ENCODE measurements at places on chromosomes 4 and X.

DNA sequence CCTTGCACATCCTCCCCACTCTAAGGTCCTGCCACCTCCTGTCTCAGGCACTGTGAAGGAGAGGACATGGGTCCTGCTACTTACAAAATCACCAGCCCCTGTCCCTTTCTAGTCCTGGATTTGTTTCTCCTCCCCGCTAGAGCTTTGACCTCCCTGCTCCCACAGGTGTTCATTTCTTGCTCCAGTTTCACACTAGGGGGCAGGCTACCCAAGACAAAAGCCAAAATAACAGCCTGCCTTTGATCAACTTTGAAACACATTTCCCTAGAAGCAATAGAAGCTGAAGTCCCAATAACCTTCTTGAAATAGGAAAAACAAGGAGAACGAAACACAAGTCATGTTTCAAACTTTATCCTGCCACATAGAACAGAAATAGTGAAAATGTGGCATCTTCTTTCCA lies 164.4 kb downstream of the QDPR start:
- DNase-seq = no peak

DNA sequence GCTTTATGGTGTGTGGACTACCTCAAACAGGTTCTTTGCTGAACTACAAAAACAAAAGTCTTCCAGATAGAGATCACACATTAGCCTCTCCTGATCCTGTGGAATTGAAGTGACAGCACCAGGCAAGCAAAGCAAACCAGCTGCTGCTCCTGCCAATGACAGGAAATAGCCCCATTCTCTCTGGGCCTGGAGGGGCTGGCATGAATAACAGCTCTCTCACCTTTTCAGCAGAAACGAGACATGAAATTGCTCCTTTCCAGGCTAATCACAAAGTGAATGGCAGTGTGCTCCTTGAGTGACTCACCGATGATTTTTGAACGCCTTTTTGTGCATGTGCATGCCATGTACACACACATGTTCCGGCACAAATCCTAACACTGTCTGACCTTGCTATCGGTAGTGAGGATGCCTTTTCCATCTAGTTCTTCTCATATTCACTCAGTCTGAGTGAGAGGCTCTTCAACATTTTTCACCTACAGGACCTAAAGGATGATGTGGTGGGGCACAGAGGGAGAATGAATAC lies 24.4 kb downstream of the MFAP3L start:
- no peak for DNase-seq

- DNase-seq = no peak
Observed at GRCh38 chr4:13539047-13539618, 5.2 kb downstream of the NKX3-2 start.

GRCh38 chrX:130714665-130715064 lies 188.3 kb downstream of the ENOX2 start:
- no peak for DNase-seq

GRCh38 chr4:127558489-127559407 lies 74.0 kb upstream of the INTU start:
- DNase-seq = no peak

DNA sequence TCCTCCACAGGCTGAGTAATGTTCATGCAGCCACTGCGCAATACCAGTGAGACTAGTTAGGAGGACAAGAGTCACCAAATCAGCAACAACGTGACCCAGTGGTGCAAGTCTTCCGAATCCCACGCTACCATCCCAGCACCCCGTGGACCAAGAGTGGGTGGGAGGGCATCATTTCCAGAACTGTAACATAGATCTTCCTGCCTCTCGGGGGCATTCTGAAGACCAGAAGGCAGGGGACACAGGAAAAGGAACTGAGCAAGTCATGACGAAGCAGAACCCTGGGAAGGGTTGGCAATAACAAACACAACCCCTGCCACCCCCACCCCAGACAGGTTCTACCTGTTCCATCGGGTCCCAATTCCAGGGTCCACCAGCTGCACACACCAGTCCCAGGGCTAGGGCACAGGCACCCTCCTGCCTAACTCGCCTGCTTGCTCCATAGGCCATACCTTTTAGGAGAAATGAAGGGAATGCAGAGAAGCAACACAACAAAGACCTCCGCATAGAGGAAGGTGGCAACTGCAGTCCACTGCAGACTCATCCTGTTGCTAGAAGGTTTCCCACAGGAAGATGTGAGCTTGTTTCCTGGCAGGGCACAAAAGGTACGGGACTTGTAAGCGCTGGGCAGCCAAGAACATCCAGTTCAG lies 1.4 kb downstream of the BCAP31 start:
- DNase-seq = no peak

DNA sequence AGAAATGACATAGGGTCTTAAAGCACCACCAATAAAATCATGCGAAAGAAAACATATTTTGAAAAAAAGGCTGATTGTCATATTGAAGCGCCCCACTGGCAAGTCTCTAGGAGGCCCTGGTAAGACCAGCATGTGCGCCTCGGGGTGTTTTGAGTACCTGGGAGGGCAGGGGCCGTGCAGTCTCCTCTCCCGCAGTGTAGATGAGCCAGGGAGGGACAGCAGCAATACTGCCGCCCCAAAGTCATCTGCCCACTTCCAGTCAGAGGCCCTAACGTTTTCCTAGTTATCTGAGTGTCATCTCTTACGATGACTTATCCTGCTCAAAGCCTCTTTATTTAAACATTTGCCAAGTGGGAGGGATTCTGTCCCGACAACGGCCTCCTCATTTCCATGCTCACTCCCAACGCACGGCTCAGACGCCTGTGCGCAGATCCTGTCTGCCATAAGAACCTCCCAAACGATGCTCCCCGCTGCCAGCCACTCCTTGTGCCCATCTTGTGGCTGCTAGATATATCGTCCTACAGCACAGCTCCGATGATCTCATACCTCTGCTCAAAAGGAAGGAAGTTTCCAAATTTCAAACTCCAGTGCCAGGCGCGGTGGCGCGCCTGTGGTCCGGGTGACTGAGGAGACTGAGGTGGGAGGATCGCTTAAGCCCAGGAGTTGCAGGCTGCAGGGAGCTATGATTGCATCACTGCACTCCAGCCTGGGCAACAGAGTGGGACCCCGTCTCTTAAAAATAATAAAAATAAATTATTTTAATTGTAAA lies 17.2 kb upstream of the SCRG1 start:
- DNase-seq = no peak

- no peak for DNase-seq
Observed at GRCh38 chrX:115642311-115642710, 81.3 kb downstream of the PLS3 start.

DNA sequence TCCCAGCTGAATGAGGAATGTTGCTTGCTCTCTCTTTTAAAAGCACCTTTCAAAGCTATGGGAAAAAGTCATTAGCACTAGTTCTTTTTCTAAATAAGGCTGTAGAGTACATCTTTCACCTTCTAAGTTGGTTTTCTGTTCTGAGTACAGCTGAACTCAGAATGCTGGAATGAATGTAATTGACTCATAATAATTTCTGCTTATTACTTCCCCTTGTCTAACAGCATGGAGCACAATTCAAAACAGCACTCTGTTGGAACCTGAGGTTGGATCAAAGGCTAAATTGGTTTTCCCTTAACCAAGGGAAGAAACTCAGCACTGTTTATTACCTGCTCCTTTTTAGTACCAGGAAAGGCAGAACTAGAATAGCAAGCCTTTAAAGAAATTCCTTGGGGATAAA lies 33.5 kb upstream of the CYP2U1 start:
- no peak for DNase-seq

DNA sequence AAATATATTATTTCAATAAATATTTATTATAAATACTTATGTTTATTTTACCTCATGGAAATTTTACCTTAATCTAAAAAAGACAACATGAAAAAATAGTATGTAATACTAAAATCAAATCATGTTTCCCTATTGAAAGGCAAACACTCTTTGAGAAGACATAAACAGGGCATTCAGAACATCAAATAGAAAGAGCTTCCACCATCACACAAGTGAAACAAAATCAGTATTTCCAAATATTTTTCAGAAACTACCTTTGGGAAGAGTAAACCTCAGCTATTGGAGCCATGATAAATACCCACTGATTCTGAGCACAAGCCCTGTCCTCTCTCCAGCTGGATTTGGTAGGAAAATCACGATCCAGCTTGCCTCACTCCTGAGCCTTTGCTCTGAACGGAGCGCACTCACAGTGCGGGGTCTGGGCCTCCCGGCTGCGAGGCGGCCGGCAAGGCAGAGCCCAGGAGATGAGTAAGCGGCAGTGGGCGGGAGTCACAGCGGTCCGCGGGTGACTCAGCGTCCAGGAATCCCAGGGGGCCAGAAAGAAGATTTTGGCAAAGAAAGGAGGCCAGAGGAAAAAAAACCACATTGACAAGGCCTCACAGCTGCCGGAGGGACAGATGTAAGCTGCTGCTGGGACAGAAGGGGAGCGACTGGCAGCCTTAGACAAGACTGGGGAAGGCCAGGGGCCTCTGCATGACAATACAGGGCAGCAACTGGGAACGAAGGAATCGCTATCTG lies 14.7 kb upstream of the ANXA5 start:
- DNase-seq = peak; percentile 90

GRCh38 chr4:156779774-156780173 lies 191.8 kb downstream of the PDGFC start:
- peak; percentile 76 for DNase-seq

DNA sequence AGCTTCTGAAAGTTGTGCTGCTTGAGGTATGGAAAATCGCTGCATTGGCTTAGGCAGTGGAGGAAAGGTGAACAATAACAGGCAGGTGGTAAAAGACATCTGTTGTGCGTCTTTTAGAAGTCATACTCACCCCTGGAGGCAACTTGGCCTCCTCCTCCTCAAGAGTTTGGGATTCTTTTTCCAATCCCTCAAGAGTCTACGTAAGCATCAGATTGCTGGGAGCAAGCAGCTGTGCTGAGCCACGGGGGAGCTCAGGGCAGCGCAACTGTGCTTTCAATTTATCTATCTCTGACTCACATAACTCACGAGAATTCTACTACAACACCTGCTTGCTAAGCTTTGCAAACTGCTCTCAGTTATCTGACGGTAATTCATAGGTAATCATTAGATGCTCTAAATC lies 6.4 kb upstream of the RBMX2 start:
- no peak for DNase-seq

- DNase-seq = no peak
Observed at GRCh38 chrX:74505437-74505836, 84.1 kb downstream of the SLC16A2 start.

DNA sequence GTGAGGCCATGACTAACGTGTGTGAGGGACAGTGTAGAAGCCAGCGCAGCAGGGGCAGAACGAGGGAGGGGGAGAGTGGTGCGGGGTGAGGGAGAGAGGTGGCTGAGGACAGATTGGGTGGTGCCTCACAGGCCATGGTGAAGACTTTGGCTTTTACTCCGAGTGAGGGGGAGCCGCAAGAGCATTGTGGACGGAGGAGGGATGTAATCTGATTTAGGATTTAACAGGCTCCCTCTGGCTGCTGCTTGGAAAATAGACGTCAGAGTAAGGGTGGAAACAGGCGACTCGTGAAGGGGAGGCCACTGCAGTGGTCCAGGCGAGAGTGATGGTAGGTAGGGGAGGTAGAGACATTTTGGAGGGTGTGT lies 13.0 kb downstream of the PPP1R3F start:
- DNase-seq = no peak

- DNase-seq = no peak
Observed at GRCh38 chr4:40940317-40940741, 190.6 kb downstream of the NSUN7 start.

DNA sequence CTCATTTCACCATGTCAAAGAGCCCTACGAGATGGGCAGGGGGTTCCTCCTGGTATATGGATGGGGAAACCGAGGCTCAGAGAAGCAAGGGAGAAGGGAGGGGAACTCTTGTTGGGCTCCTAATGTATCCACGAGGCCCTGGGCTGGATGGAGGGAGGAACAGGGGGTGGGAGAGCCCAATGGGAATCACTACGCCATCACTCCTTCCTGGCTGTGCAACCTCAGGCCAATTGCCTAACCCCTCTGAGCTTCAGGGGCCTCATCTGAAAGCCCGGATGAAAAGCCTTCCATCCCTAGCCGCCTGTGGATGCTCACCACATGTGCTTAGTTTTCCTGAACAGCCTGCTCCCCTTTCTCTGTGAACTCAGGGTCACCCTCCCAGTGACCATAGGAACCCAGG lies 57.8 kb downstream of the PPP2R2C start:
- no peak for DNase-seq

DNA sequence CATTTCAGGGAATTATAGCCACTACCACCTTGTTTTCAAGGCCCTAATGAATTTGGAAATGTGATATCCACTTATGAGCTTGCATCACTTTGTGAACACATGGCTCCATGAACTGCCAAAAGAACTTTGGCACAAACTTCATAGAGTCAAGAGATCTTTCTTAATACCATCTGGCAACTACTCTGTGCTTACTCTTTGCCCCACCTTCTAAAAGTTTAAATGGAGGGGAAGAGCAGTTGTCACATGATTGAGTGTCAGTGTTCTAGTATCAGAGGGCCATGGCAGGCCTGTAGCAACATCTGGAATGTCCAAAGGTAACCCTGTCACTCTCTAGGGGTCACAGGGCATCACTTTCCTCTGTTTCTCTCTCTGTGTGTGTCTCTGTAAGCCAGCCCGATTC lies 2.6 kb upstream of the ADH1B start:
- DNase-seq = no peak

GRCh38 chr4:176838601-176839433 lies 46.1 kb upstream of the VEGFC start:
- DNase-seq = peak; percentile 84

DNA sequence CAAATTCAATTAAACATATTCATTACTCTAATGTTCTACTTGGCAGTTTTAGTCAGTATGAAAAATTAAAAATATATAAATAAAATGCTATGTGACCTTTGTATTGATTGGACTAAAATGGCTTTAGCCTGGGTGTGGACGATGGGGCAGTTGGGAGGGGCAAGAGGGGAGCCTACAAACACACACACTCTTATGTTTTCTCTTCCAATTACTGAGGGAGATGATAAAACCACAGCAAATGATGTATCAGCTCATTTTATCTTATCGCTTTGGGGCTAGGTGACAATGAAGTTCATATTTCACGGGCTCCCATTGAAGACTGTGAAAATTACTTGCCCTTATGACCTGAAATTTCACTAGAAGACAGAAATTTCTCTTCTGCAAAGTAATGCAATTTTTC lies 84.3 kb upstream of the MAB21L2 start:
- DNase-seq = no peak

DNA sequence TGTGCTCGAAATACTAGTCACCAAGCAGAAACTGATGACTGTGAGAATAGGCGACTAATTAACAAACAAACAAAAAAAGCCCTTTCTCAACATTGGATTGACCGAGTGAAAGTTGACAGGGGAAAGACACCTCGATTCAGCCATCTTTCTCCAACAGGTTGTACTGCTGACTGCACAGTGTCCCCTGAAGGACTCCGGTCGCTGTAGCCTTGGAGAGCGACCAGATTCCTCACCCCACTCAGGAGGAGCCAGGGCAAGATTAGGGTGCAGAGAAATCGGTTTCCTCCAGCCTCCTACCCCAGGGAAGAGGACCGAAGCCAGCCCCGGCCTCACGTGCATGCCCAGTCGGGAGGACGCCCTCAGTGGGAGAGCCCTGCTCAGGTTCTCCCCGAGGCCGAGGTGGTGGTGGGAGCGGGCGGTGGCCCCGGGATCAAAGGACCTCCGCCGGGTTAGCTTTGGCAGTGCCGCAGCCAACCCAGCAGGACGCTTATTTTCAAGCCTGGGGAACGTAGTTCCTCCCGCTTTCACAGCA lies 1.1 kb upstream of the RAP1GDS1 start:
- DNase-seq = no peak

Measured in RCC 7860 (cell line).